ACHN (cell line): ENCODE measurements at places on chromosomes 7 and 10.

GRCh38 chr7:24733414-24734060, 23.7 kb downstream of the GSDME start:
- no peak for DNase-seq

DNA sequence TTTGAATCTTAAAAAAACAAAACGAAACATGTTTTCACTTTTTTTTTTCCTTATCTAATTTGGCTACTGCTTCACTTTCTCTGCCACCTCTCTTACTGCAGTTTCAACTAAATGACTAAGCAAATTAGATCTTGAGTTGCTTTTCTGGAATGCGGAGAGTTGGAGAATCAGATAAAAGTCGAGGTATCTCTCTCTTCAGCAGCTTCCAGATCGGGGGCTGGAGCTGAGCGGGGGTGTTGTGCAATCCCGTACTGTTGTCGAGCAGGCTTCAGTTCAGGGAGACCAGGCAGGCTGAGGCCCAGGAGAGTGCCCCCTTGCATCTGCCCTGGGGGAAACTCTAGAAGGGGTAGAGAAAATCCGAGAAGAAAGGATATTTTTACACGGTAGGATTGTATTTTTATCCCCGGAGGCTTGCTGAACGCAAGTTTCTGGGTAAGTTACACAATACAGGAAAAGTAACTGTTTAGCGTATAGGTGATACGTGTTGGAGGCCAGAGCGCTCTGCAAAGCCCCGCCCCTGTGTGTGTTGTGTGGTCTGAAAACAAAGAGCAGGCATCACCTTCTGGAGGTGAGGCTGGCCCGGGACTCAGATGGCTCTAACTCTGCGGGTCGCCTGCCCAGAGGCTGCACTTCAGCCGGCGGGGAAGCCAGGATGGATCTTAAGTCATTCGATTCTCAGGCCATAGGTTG, 116.6 kb downstream of the KLF6 start:
- DNase-seq, result no peak

- DNase-seq, result no peak
These were observed 90.4 kb upstream of the MYO3A start for GRCh38 chr10:25843551-25844170.

GRCh38 chr10:47184273-47184672, 115.7 kb upstream of the GDF10 start:
- DNase-seq, result no peak

DNA sequence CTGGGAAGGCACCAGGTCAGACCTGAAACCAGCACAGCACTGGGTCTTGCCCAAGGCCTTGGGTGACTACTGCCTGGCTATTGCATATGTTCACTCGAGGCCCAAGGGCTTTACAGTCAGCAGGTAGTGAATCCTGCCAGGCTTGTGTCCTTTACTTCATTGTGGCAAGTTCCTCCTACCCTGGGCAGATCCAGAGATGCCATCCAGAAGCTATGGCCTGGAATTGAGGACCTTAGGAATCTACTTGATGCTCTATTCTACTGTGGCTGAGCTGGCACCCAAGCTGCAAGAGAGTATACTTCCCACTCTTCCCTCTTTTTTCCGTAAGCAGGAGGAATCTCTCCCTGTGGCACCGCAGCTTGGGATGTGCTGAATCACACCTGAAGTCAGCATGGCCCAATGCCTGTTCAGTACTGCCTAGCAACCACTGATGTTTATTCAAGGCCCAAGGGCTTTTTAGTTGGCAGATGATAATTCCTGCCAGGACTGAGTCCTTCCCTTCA, 246.7 kb upstream of the CTBP2 start:
- DNase-seq, result no peak

DNA sequence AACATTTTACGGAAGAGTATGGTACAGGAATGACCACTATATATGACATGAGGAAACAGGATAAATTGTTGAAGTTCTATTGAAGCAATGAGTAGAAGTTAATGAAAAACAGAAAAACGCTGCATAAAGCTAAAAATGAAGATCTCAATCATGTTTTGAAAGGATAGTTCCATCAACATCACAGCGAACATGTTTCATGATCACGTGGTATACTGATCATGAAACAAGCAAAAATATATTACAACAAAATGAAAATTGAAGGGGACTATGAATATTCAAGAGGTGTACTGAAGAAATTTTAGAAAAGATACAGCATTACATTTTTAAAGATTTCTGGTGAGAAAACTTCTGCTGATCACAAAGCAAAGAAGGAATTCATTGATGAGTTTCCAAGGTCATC, 45.9 kb upstream of the TAC1 start:
- DNase-seq, result no peak

DNA sequence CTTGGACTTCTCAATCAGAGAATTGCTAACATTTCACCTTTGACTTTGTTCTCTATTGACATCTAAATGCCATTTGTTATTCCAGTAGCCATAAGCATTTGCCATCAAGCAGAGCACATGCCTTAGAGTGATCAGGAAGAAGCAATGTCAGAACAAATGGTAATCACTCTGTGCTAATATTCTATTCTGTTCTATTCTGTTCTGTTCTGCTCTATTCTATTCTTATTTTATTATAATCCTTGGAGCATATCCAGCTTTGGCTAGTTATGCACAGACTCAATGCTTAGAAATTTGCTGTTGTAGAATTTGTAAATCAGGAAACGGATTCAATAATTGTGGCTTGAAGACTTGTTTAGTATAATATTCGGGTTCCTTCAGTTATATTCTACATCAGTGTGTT, 175.4 kb downstream of the EXOC4 start:
- DNase-seq, result no peak

GRCh38 chr7:41579961-41580935, 122.6 kb downstream of the INHBA start:
- peak; percentile 70 for DNase-seq

- no peak for DNase-seq
These were observed 2.2 kb downstream of the KLHL7 start for GRCh38 chr7:23107781-23108180.

DNA sequence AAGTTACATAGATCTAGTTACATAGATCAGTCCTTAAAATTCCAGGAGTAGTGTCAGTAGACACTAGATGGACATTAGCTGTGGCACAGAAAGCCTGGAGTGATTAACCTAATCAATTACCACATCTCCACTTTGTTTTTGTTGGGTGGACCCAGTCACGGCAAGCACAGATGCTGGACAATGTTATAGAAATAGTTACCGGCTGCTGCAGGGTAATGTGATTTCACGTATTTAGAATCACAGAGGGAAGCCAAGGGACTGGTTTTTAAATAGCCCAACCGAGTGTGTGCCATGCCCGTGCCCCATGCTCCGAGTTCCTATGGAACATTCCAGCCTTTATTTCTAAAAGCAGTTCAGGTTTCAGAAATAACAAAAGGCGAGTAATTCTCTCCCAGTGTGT, 2.8 kb downstream of the LGI1 start:
- no peak for DNase-seq

- DNase-seq, result no peak
These were observed 158.8 kb upstream of the SP8 start for GRCh38 chr7:20945451-20945850.

DNA sequence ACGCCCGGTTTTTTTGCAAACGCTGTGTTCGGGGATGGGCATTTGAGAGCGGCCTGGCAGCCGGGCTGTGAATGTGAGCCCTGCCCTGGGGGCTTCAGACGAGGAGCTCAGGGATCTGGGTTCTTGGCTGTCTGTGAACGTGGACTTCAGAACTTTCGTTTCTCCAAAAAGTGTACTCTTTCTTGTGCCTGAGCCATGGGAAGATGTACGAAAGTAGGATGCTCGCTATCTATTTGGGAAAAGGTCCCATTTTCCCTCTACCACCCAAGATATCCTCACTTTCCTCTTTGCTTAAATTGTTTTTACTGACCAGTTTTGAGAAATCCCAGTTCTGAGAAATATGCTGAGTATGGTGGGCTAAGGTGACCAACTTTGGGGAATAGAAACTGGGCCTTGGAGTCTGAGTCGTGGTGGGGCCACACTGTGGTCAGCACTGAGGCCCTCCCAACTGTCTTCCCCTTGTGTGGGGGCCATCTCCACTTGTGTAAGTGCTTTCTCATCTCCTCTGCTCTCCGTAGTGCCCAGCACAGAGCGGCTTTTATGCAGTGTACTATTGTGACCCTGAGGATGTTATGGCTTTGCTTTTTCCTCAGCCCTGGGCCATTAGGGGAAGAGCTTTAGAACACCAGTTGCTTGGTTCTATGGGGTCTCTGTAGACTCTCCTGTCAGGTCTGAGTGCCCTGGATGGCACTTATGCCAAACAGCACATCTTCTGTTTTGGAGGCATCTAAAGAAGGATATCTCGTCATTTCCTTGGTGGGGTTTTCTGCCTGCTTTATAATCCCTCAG, 918 bp downstream of the DBNL start:
- no peak for DNase-seq

DNA sequence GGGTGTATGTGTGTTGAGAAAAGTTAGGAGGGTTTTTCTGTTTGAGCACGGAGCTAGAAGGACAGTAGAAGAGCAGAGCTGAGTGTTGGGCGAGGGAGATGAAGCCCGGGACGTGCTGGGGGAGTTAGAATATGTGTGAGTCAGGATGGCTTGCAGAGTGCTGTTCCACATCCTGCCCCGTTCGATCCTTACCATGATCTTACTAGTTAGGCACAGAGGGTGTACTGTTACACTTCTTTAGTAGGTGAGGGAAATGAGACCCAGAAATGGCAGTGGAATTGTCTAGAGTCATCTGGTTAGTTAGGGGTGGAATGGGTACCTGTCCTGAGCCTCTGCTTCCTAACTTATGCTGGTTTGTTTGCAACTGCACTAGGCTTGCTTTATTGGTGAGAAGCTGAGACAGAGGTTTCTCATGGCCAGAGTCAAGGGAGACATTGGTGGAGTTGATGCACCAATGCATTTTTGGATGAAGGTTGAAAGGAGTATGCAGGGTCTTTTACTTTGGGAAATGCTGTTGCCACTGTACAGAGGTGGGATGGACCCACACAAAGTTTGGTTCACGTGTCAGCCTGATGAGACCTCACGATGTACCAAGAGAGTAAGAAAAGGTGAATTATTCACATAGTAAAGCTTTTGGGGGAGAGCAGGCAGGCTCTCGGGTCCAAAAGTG, 42.4 kb downstream of the CCNY start:
- no peak for DNase-seq

DNA sequence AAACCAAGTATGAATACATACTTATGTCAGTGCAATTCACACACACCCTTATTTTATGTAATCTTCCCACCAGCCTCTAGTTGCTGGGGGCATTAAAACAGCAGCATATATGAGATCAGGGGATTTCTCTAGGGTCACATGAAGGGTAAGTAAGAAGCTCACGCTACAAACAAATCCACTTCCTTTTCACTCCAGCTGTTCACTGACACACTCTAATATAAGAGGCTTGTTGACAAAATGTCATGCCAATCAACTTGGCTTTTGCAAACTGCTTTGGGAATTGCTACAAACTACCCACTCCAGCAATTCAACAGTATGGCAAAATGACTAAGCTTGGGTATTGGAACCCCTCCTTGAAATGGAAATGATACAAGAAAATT, 10.3 kb downstream of the FAM3C start:
- no peak for DNase-seq

DNA sequence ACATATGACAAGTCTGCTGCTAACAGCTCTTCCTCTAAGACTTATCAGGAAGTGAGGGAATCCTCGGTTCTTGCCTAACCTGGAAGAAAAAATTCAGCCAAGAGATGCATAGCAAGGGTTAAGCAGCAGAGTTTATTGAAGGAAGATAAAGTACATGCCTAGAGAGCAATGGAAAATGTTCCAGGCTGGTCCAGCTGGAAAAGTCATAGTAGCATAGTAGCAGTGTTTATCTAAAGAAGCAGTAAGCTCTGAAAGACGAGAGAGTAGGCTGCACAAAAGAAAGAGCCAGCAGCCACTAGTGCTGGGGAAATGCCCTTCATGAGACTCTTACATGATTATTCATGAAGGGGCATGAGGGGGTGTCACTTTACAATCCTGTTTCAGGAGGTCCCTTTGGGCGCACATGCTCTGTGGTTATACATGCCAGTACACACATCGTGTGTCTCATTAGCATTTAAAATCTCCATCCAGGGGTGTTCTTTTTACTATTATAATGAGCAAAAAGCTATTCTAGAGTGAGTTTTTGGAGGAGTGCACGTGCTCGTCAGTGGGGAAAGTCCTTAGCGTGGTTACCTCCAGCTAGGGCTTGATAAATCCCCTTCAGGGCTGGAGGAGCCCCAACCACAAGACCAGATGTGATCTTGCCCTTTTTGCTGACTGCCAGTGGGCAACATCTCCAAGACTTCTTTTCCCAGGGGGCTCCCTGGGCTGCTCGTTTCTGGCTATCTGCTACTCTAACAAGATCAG, 716.1 kb downstream of the PARD3 start:
- no peak for DNase-seq

DNA sequence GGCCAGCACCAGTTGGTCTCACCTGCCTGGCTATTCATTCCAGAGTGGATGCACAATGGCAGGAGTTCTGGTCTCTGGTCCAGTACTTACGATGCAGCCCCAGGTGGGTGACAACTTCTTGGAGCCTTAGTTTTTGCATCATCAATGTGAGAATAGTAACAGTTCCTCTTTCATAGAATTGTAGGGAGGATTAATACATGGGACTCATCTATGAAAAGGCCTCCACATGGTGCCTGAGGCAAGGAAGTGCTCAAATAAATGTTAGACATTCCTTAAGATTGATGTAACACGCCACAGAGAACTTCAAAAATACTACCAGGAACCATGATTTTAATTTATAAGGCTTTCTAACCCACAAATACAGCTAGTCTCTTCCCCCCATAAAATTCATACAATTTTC, 120.1 kb upstream of the CHST15 start:
- DNase-seq, result no peak

GRCh38 chr10:48802611-48803071, 118.0 kb downstream of the WDFY4 start:
- DNase-seq, result no peak

GRCh38 chr10:25059990-25060389, 43.6 kb downstream of the THNSL1 start:
- peak; percentile 51 for DNase-seq

DNA sequence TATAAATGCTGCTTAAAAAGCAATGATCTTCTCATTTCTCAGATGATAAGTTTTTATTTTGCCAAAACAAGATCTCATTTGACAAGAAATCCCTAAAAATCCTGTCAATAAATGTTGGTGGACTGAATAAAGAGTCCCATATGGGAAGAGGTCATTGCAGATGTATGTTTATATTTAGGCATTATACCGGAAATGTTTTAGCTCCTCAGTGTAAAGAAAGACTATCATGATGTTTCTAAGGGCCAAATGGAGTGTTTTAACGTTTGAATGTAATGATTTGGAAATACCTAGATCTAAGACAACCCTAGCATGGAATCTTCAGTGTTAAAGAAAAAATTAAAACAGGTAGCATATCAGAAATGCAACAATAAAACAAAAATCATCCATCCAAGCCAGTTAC, 457.8 kb upstream of the NFE2L3 start:
- no peak for DNase-seq

- DNase-seq, result peak; percentile 38
These were observed 4.7 kb upstream of the PLXDC2 start for GRCh38 chr10:19811540-19811939.

- DNase-seq, result no peak
These were observed 2.5 kb upstream of the SLIT1 start for GRCh38 chr10:97188261-97188711.

DNA sequence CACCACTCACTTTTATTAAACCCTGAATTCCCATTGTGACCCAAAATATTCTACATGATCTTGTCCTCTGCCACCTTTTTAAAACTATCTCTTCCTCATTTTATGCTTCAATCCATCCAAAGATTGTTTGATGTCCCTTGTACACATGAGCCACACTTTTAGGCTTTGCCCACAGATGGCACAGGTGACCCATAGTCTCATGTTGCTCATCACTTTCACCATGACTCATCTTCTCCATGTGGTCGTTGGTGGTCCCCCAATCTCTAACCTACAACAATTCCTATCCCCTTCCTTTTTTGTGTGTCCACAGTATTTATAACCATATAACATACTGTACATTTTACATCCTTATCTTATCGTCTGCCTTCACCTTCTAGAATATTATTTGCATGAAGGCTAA, 271.5 kb upstream of the ZWINT start:
- DNase-seq, result no peak
